MCF 10A (cell line): ENCODE measurements at places on chromosomes 2 and 18.

- DNase-seq: no peak
Measured at GRCh38 chr2:68414876-68415275, 49.8 kb downstream of the PLEK start.

DNA sequence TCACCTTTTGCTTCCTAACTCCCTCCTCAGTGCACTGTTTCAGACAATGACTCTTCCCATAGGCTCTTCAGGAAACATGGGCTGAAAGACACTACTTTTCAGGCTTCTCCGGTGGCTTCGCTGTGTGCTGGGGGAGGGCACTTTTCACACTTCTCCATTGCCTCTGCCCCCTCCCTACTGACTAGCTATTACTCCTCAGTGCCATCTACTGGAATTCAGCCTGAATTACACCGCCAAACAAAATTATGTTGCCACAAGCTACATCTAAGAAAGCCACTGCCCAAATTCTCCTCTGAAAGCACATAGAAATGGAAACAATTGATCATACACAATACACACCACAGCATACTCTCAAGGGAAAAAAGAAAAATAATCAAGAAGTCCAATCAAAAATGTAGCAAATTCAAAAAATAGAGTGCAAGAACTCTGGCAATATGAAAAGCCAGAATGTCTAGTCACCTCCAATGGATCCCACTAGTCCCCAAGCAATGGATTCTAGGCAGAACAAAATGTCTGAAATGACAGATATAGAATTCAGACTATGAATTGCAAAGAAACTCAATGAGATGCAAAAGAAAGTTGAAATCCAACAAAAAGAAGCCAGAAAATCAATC, 1139.4 kb upstream of the GYPC start:
- peak; percentile 47 for DNase-seq

DNA sequence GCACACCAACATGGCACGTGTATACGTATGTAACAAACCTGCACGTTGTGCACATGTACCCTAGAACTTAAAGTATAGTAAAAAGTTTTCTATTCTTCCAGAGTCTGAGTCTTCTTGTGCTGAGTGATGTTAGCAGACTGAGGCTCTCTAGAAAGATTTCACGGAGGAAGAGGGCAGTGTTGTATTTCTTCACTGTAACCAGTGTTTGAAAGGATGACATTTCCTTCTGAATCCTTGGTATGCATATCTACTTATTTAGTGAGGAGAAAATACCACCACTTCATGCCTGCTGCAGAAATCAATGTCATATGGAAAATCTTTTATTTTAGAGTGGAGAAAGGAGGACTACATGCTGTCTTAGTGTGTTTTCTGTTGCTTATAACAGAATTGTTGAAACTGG, 357.1 kb downstream of the CCDC85A start:
- DNase-seq: no peak

- peak; percentile 95 for DNase-seq
Measured at GRCh38 chr2:138060301-138060635, 96.0 kb downstream of the HNMT start.

GRCh38 chr2:108607706-108608301, 73.5 kb downstream of the LIMS1 start:
- peak; percentile 48 for DNase-seq

DNA sequence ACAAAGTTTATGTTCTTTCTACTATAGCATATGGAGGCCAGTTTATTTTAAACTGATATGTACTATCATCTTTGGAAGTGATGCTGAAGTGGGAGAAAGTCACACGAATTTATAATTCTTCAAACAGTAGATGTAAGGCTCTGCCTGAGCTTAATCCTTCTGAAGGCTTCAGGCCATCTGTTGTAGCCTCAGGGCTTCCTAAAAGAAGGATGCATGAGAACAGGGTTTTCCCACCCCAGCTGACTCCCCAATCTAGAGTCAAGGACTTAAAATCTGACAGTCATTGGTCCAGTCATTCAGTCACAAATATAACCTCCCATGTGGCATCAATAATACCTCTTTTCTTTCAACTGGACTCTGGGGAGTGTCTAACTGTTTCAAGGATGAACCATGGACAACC, 330.5 kb downstream of the KCNS3 start:
- DNase-seq: no peak
